GDM1 (cell line): ENCODE measurements at places on chromosomes 3 and 15.

GRCh38 chr3:57093971-57094535, 33.6 kb downstream of the SPATA12 start:
- DNase-seq = no peak

DNA sequence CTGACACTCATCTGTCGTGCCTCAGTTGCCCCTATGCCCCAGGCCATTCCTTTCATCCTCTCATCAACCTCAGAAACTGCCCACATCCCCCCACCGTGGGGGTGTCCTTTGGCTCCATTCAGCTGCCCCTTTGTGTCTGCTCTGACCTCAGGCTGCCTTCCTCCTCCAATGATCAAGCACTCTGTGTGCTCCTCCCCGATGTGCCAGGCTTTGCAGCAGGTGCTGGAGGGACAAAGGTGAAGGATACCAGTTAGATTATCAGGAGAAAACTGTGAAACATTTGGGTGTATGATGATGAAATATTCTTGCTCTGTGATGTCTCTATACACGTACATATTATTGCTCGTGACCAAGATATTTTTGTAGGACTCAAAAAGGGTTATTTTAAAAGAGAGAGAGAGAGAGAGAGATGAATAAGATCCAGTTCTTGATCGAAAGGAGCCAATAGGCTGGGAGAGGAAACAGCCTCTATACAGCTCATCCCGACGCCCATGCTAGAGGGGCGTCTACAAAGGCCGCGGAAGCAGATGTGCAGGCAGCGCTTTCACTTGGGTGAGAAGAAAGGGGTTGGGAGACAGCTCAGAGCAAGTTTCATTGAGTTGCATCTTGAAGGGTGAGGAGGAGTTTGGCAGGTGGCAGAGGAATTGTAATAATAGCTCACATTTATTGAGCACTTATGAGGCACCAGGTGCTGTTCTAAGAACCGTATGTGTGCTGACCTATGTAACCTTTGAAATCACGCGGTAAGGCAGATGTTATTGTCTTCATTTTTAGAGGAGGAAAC, 28.3 kb upstream of the ADCY5 start:
- no peak for DNase-seq

DNA sequence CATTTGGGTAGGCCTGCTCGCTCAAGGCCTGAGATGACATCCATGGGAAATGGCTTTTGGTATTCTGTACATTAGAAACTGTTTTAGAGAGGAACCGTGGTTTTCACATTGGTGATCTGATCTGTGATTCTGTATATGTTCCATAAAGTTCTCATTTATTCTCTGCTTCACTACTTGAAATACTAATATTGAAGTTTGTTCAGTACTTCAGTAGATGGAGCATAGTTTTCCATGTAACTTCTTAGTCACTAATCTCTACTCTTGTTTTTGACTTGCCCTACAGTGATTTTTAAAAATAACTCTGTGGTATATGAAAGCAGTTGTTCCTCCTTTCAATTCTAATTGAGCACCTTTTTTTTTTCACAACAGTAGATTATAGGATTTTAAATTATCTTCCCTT, 66.5 kb downstream of the MBNL1 start:
- no peak for DNase-seq

GRCh38 chr3:58307639-58308215, 1.4 kb downstream of the HTD2 start:
- peak; percentile 27 for DNase-seq

DNA sequence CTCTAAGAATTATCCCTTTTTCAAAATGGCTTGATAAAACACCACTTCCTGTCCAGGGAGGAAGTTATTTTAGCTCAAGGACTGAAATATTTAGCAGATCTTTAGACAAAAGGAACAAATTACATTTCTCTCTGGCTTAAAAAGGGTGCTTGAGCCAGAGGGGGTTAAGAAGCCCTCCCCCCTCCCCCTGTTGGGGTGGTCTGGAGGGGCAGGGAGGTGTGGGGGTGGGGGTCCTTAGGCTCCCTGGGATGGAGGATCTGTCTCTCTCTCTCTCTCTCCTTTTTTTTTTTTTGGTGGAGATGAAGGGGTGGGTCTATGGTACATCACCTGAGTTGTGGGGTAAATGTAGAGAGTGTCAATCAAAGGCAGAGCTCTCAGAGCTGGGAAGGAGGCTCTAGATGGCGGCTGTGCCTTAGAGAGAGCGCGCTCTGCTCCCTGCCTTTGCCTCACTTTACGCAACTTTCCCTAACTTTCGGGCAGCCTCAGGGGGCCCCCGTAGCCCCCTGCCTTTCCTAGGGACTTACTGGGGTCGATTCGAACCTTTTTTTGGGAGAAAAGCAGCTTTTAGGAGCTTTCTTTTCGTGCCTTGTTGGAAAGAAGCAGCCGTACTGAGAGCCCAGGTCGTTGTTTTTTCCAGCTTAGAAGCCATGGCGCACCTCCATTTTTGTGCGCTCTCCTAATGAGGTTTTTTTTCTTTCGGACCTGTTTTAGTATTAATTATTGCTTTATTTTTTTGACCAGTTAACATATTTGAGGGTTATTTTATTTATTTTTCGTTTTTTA, at the start of gene CHD2:
Gene CHD2, plus strand, starts transcription at position 377 of the 783 bp plus-strand sequence. CDS start 914 bp downstream, outside the sequence.
- peak; percentile 54 for DNase-seq

- no peak for DNase-seq
Observed at GRCh38 chr3:66302288-66302687, 81.5 kb downstream of the SLC25A26 start.

DNA sequence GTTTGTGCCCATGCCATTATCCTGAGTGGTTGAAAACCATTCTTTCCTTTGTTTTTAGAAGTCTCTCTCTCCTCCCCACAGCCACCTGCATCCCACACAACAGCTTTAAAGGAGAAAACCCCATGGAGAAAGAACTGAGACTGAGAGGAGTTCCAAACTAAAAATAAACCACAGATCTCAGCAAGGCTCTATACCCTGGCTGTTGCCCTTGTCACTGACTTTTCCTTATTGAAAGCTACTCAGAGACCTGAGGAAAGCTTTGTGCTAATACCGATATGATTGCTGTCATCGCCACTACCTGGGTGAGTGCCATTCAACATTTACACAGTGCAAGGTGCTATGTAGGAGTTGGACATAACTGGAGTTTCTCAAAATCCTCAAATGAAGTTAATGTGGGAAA, 55.5 kb upstream of the RASGRP1 start:
- DNase-seq = no peak

DNA sequence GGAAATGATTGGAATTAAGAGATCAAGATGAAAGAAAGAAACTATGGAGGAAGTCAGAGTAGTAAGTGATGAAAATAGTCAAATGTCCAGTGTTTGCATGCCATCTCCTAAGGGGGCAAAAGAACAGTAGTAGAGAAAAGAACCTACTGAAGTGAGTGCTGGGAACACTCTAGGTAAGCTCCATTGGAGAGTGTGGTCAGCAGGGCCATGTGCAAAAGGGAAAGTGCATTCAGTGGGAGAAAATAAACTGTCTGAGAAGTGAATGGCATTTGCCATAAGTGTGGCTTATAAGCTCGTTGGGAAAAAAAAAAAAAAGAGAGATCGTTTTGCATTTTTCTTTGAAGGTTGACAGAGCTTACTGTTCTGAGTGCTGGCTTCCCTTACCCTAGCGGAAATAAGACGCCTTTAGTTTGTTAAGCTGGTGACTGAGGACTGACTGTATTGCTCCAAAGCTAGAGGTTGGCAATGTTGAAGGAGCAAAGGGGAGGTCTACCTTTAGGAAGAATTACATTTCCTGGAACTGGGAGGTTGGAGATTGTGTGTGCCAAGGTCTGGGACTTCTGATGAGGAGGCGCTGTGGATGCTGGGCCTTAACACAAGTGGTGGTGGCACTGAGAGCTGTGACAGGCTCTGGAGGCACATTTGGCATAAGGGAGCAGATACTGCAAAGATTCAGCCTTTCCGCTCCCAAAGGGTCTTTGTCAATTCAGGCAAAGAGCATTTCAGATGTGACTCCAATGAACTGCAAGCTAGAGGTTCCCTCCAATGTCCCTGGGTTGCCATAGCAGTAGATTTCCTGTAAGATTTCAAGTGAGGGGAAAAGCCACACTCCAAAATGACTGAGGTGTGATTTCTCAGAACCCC, 287.8 kb upstream of the SATB1 start:
- DNase-seq = no peak

DNA sequence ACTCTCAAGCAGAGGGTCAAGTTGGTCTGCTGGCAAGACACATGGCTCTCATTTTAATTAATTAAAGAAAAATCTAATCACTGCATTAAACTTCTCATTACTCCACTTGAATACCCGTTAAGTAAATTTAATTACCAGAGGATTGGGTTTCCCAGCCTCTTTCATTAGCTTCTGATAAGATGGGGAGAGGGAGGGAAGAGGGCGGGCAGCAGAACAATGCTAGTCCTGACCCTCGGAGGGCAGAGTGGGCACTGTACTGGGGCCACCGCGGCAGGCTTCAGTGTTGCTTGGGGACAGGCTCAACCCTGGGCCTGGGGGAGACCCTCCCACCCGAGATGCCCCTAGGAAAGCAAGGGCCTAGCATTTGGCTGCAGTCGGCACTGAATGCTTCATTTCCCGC, 55.6 kb upstream of the LINGO1 start:
- DNase-seq = no peak

- DNase-seq = no peak
Observed at GRCh38 chr3:122268257-122269024, 56.6 kb upstream of the CSTA start.

DNA sequence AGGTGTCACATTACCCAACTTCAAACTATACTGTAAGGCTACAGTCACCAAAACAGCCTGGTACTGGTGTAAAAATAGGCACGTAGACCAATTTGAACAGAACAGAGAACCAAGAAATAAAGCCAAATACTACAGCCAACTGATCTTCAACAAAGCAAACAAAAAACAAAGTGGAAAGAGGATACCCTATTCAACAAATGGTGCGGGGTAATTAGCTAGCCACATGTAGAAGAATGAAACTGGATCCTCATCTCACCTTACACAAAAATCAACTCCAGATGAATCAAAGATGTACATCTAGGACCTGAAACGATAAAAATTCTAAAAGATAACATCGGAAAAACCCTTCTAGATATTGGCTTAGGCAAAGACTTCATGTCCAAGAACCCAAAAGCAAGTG, 13.1 kb downstream of the PEAK1 start:
- no peak for DNase-seq
